Naive B cell (primary cell): ENCODE measurements at places on chromosomes 11 and 22.

GRCh38 chr22:30782613-30783012, 87.9 kb downstream of the OSBP2 start:
- no peaks in the 10 kb centered on the region for H3K36me3 ChIP-seq
- peaks cover 23% of the 10 kb centered on the region for H3K27me3 ChIP-seq
- no peak overlapping the region for H3K27ac ChIP-seq

- peaks cover 12% of the 10 kb centered on the region for H3K27me3 ChIP-seq
- H3K4me3 ChIP-seq = no peak overlapping the region
- H3K4me1 ChIP-seq = no peaks in the 10 kb centered on the region
- no peak for DNase-seq
- H3K27ac ChIP-seq = no peak overlapping the region
Observed at GRCh38 chr11:122091835-122092234, 24.2 kb downstream of the BLID start.

- H3K27ac ChIP-seq = no peak overlapping the region
- no peak overlapping the region for H3K4me3 ChIP-seq
- no peak for DNase-seq
- H3K27me3 ChIP-seq = peaks cover 30% of the 10 kb centered on the region
- H3K36me3 ChIP-seq = no peaks in the 10 kb centered on the region
Observed at GRCh38 chr11:119536801-119537200, 113.8 kb upstream of the THY1 start.

GRCh38 chr11:32034149-32034548, 56.7 kb upstream of the RCN1 start:
- peaks cover 44% of the 10 kb centered on the region for H3K27me3 ChIP-seq
- no peak overlapping the region for H3K4me3 ChIP-seq
- no peak for DNase-seq
- no peaks in the 10 kb centered on the region for H3K36me3 ChIP-seq

DNA sequence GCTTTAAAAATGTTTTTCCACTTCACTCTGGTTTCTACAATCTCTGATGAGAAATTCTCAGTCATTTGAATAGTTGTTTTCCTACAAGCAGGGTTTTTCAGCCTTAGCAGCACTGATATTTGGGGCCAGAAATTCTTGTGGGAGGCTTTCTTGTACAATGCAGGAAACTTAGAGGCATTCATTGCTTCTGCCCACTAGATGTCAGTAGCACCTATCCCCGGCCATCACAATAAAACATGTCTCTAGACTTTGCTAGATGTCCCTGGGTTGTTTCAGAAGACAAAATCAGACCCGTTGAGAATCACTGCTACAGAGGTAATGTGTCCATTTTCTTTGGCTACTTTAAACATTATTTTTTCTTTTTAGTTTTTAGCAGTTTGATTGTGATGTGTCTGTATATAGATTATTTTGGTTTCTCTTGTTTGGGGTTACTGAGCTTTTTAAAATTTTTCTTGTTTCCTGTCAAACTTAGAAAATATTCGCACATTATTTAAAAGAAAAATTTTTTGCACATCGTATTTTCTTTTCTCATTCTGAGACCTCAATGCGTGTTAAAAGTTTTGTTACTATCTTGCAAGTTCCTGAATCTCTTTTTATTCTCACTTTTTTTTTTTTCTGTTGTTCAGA, 60.8 kb upstream of the CCDC179 start:
- H3K27ac ChIP-seq = no peak overlapping the region
- peaks cover 7% of the 10 kb centered on the region for H3K4me1 ChIP-seq
- H3K4me3 ChIP-seq = no peak overlapping the region
- H3K36me3 ChIP-seq = no peaks in the 10 kb centered on the region
- no peaks in the 10 kb centered on the region for H3K27me3 ChIP-seq

DNA sequence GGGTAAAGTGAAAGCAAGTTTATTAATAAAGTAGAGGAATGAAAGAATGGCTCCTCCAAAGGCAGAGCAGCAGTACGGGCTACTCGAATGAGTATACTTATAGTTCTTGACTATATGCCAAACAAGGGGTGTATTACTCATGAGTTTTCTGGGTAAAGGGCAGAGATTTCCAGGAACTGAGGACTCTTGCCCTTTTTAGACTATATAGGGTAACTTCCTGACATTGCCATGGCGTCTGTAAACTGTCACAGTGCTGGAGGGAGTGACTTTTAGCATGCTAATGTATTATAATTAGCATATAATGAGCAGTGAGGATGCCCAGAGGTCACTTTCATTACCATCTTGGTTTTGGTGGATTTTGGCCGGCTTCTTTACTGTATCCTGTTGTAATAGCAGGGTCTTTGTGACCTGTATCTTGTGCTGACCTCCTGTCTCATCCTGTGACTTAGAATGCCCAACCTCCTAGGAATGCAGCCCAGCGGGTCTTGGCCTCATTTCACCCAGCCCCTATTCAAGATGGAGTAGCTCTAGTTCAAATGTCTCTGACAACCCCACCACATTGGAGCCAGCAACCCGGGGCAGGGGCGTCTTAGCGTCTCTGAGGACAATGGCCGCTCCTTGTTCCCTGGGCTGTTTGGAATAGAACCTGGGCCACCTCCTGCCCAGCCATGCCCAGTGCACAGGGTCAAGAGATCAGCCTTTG, 34.9 kb upstream of the CD82 start:
- peaks cover 37% of the 10 kb centered on the region for H3K27me3 ChIP-seq
- H3K4me3 ChIP-seq = no peak overlapping the region
- DNase-seq = no peak
- H3K27ac ChIP-seq = no peak overlapping the region
- no peaks in the 10 kb centered on the region for H3K36me3 ChIP-seq
- H3K4me1 ChIP-seq = peaks cover 4% of the 10 kb centered on the region

- H3K27me3 ChIP-seq = peaks cover 27% of the 10 kb centered on the region
- no peak overlapping the region for H3K27ac ChIP-seq
- no peak for DNase-seq
- H3K36me3 ChIP-seq = no peaks in the 10 kb centered on the region
- H3K4me3 ChIP-seq = no peak overlapping the region
Observed at GRCh38 chr11:44036811-44037657, 10.7 kb upstream of the ACCSL start.

DNA sequence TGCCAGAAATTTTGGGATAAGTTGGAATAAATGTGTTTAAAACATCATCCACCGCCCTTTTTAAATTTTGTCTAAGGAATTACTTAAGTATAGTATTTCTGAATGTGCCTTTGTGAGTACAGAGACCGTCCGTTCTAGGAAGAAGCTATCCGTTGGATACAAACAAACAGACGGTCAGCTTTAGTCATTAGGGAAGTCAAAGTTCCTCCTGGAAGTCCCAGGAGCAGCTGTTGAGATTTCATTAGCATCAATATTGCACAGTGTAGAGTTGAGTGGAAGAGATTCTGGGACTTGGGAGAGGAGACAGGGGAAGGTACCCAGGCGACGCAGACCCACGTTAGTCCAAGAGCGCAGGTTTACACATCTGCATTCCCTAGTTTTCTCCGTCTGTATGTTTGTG, 15.7 kb upstream of the ADSL start:
- H3K4me3 ChIP-seq = no peak overlapping the region
- no peak for DNase-seq
- H3K27me3 ChIP-seq = no peaks in the 10 kb centered on the region
- no peak overlapping the region for H3K27ac ChIP-seq
- no peaks in the 10 kb centered on the region for H3K36me3 ChIP-seq

DNA sequence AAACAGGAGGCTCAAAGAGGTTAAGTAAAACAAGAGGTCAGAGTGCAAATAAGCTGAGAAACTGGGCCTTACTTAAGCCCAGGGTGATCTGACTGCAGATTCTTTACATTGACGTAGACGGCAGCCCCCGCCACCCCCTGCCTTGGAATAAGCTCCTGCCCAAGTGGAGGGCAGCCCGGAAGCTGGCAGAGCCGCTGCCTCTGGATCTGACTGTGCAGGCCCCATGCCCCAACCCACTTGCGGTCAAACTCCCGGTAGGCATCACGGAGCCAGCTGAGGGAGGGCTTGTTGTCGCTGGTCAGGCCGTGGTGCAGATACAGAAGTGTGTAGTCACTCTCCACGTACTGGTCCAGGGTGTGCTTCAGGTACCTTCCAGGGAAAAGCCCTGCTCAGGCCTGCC, 18.6 kb downstream of the ARHGAP1 start:
- H3K27ac ChIP-seq = no peak overlapping the region
- H3K4me1 ChIP-seq = peaks cover 13% of the 10 kb centered on the region
- no peak overlapping the region for H3K4me3 ChIP-seq

DNA sequence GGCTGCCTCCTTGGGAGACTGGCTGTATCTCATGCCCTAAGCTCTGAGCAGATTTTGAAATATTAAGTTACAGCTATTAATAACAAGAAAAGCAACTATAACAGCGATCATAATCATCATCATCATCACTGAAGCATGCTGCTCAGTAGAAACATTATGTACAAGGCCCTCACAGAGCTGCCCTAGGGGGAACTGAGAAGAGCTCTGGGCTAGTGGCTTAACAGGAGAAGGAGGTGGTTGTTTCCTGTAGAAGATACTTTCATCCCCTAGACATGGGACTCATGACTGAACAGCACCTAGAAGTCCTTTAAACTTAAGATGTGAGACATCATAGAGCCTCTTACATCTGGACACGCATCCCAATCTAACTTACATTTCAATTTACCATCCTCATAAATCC, 332.8 kb upstream of the PLET1 start:
- H3K4me3 ChIP-seq = no peak overlapping the region
- no peaks in the 10 kb centered on the region for H3K4me1 ChIP-seq
- peaks cover 28% of the 10 kb centered on the region for H3K27me3 ChIP-seq
- H3K27ac ChIP-seq = no peak overlapping the region

- peaks cover 13% of the 10 kb centered on the region for H3K27me3 ChIP-seq
- H3K36me3 ChIP-seq = no peaks in the 10 kb centered on the region
- H3K4me3 ChIP-seq = no peak overlapping the region
- H3K27ac ChIP-seq = no peak overlapping the region
Observed at GRCh38 chr11:110123003-110123402, 29.8 kb downstream of the ZC3H12C start.
